Common myeloid progenitor, CD34-positive (primary cell): ENCODE measurements at places on chromosomes 2 and 18.

- peak; percentile 81 for DNase-seq
These were observed 24.4 kb downstream of the KLF7 start for GRCh38 chr2:207141386-207141785.

- peak; percentile 44 for DNase-seq
These were observed 3.9 kb upstream of the KLHL29 start for GRCh38 chr2:23381084-23381483.

GRCh38 chr2:233011268-233011650, 1.8 kb downstream of the NGEF start:
- DNase-seq = no peak

DNA sequence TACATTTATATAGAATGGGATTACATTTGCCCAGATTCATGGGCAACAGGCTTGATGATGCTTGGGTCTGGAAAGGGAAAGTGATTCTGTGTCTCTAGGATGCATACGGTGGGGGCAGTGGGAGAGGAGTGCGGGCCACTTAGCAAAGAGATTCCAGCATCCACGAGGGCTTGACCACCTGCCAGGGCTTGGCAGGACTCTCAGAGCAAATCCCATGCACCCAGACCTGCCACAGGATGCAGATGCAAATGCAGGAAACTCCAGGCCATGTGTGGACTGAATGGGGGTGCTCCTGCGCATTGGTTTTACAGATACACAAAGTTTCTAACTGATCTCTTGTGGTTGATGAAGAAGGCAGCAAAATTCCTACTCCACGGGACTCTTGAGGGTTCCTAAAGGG, 334.7 kb downstream of the CYRIA start:
- DNase-seq = peak; percentile 84
